CD4-positive, alpha-beta memory T cell (primary cell): ENCODE measurements at places on chromosomes 16 and 17.

DNA sequence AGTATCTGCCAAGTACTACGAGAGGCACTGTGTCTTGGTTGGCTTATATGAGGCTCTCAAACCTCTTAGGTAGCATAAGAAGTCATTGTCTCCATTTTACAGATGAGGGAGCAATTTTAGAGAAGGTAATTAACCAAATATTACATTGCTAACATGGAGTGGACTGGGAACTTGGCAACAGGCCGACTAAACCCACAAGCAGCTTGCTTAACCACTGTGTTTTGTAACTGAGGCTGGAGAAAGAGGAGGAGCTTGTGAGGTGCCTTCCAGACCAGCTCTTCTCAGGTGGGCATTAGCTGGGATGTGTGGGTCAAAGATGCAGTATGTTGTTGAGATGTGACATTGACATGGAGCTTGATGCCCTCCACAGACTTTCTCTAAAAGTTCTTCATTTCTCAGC lies 835.6 kb upstream of the RBFOX1 start:
- no peak for DNase-seq

DNA sequence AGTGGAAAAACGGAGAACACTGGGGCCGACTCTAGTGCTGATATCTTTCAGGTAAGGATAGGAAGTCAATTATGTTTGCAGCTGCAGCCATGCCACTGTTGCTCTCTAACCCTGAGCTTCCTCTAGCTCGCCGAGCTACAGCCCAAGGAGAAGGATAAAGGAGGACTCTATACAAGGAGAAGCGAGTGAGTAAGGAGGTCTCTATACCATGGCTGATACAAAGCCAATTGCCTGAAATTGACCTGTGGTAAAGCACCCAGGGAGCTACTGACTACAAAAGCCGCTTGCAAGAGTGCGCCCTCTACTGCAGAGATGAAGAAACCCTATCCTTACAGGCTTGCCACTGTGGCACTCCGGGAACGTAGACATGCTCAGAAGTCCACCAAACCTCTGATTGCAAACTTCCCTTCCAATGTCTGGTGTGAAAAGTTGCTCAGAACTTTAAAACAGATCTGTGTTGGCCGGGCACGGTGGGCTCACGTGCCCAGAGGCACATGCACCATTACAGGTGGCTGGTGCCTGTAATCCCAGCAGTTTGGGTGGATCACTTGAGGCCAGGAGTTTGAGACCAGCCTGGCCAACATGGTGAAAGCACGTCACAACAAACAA lies 10.8 kb upstream of the SLC46A1 start:
- peak; percentile 37 for DNase-seq

DNA sequence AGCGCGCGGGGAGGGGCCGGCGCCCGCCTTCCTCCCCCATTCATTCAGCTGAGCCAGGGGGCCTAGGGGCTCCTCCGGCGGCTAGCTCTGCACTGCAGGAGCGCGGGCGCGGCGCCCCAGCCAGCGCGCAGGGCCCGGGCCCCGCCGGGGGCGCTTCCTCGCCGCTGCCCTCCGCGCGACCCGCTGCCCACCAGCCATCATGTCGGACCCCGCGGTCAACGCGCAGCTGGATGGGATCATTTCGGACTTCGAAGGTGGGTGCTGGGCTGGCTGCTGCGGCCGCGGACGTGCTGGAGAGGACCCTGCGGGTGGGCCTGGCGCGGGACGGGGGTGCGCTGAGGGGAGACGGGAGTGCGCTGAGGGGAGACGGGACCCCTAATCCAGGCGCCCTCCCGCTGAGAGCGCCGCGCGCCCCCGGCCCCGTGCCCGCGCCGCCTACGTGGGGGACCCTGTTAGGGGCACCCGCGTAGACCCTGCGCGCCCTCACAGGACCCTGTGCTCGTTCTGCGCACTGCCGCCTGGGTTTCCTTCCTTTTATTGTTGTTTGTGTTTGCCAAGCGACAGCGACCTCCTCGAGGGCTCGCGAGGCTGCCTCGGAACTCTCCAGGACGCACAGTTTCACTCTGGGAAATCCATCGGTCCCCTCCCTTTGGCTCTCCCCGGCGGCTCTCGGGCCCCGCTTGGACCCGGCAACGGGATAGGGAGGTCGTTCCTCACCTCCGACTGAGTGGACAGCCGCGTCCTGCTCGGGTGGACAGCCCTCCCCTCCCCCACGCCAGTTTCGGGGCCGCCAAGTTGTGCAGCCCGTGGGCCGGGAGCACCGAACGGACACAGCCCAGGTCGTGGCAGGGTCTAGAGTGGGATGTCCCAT lies 232.8 kb downstream of the SEC14L1 start:
- DNase-seq = peak; percentile 54

- no peak for DNase-seq
These were observed 6.0 kb upstream of the RNF135 start for GRCh38 chr17:30964876-30965275.

- DNase-seq = no peak
These were observed 141.8 kb downstream of the KATNIP start for GRCh38 chr16:27691721-27692120.

GRCh38 chr17:61189968-61190367 lies 209.7 kb upstream of the TBX2 start:
- no peak for DNase-seq

DNA sequence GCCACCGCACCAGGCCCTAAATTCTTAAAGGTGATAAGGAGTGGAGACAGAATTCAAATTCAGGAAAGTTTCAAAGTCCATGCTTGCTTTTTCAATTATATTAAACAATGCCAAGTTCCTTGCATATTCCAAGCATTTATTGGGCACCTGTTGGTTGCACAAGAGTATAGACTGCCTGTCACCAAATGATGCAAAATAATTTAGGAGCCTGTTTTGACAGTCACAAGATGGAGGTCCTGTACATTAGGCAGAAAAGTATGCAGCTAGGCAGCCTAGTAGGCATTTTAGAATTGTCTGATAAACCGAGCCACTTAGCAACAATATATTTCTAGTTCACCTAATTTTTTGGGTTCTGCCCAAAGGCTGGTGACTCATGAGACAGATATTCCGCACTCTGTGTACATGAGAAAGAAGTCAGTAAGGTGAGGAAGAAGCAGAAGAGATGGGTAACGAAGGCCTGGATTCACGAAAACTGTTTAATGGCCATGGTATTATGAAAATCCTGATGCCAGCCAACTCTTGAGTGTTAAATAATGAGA lies 7.3 kb downstream of the ACACA start:
- DNase-seq = no peak
